ENCODE measurements at places on chromosomes 4 and X.

DNA sequence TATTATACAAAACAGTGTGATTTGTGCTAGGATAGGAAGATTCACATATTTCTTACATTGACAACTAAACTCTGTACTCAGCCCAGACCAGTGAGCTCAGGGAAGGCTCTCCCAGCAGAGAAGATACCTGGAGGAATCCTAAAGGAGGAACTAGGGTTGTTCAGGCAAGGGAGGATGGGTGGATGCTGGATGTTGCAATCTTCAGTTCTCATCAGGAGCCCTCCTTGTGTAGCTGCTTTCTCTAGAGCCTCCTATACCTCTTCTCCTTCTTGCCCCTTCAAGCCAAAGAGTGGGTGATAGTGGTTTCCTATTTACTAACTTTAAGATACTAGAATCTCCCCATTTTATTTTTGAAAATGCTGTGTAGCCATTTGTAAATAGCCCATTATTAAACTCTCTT is 117.3 kb downstream of the NKX6-1 start:
- no peak for DNase-seq

DNA sequence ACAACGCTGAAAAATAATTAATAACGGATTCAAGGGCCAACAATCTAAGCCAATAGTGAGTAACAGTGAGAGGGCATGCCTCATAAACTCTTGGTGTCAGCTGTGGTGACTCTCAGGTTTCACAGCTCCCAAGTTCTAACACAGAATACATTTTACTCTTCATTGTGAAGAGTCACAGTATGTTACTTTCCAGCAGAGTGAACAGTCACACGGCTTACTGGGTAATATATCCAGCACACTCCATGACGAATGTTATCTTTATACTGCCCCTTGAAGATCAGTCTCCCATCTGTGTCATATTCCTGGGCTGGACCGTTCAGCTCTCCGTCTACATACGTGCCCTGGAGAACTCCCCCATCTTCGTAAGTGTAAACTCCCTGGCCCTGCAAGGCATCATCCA is 23.1 kb downstream of the SETD7 start:
- no peak for DNase-seq

DNA sequence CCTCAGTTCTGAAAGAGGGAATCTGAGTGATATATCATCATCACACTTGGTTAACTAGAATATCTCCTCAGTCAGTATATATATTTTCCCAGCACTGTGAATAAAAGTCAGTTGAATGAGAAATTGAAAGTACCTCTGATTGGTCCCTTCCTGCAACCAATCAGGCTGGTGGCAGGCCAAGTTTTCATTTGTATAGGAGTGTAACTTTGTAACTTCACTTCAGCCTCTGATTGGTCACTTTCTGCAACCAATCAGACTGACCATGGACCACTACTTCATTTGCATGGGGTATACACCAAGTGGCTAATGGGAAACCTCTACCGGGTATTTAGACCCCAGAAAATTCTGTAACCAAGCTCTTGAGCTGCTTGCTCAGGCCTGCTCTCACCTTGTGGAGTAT is 2.0 kb upstream of the PGK1 start:
- DNase-seq = no peak

GRCh38 chr4:4591071-4591470 is 49.2 kb upstream of the STX18 start:
- DNase-seq = no peak

GRCh38 chr4:10084651-10085358 is 31.8 kb downstream of the WDR1 start:
- no peak for DNase-seq

DNA sequence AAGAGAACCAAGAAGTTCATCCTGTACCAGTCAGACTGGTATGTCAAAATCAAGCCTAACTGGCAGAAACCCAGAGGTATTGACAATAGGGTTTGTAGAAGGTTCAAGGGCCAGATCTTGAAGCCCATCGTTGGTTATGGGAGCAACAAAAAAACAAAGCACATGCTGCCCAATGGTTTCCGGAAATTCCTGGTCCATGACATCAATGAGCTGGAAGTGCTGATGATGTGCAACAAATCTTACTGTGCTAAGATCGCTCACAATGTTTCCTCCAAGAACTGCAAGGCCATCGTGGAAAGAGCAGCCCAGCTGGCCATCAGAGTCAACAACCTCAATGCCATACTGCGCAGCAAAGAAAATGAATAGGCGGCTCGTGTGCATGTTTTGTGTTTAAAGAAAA is 172.7 kb upstream of the MED14 start:
- DNase-seq = no peak

DNA sequence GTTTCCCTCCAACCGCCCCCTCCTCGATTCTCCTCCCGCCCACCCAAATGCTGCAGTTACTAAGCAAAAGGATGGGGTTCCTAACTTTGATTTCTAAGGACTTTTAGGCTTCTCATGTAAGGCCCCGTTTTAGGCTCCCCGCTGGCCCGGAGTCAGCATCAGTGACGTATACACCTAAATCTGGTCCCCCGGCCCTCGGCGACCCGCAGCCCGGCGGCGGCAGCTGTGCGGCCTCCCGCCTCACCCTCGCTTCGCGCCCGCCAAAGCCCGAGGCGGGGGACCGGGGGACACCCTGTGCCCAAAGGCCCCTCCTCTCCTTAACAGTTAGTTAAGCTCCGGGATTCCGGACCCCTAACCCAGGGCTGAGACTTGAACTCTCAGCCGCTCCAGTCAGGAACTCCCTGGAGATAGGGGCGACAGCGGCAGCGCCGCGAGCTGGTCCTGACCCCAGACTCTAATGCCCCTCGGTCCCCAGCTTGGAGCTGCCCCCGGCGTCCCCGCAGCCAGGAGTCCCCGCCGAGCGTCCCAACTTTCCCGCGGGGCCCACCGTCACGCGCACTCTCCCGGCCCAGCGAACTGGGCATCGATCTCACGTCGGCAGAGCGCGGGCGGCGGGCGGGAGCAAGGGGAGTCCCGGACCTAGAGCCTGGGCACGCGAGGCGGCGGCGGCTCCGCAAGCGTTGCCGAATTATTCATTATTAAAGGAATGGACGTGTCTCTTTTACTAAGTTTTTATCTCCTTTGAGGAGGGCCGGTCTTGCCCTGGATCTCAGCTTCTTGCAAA is 1.5 kb upstream of the NR3C2 start:
- DNase-seq = no peak

DNA sequence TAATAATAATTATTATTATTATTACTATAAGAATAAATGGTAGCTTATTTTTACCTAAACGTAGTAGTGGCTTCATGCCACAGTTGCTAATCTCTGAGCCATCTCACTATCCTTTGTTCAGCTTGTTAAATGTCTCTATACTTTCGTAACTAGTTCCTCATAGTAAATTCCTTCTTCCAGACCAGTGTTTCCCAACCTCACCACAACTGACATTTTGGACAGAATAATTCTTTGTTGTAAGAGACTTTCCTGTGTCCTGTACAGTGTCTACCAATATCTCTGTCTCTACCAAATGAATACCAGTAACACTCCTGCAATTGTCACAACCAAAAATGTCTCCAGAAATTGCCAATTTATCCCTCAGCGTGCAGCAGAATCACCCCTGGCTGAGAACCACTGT is 1040.9 kb downstream of the DMD start:
- DNase-seq = no peak

DNA sequence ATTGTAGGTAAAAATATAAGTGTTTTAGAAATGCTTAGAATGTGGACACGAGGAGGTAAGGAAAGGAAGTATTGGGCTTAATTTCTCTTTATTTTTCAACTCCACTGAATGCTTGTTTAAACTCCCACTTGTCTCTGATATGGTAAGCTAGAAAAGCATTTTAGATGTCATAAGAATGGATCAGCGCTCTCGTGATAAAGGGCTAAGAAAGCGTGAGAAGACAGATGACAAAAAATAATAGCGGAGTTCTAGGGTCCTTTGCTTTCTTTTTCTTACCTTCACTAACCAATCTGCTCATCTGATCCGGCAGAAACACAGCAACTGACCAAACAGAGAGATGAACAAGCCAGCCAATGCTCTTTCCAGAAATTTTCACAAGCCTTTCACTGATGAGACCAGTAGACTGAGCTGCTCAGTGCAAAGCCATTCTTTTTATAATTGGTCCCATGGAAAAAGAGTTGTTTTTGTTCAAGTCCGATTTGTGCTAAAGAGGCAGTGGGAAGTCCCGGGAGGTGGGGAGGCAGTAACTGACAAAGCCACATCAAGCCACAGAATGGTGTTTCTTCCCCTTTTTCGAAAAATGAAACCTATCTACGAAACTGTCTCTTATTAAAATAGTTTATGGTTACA is at the start of gene TASL:
Gene TASL, minus strand, starts transcription at position 405 of the 630 bp plus-strand sequence. CDS start 17,411 bp downstream, outside the sequence.
- peak; percentile 86 for DNase-seq

DNA sequence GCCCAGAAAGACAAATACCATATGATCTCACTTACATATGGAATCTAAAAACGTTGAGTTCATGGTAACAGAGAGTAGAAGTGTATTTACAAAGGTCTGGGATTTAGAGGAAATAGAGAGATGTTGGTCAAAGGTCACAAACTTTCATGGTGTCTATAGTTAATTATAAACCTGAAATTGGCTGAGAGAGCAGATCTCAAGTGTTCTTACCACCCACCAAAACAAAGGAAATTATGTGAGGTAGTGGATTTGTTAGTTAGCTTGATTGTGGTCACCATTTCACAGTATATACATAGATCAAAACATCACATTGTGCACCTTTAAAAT is 186.8 kb downstream of the NWD2 start:
- no peak for DNase-seq

GRCh38 chrX:39167791-39168190 is 366.5 kb downstream of the MID1IP1 start:
- DNase-seq = no peak

GRCh38 chr4:68344049-68344448 is 5.8 kb downstream of the YTHDC1 start:
- no peak for DNase-seq

DNA sequence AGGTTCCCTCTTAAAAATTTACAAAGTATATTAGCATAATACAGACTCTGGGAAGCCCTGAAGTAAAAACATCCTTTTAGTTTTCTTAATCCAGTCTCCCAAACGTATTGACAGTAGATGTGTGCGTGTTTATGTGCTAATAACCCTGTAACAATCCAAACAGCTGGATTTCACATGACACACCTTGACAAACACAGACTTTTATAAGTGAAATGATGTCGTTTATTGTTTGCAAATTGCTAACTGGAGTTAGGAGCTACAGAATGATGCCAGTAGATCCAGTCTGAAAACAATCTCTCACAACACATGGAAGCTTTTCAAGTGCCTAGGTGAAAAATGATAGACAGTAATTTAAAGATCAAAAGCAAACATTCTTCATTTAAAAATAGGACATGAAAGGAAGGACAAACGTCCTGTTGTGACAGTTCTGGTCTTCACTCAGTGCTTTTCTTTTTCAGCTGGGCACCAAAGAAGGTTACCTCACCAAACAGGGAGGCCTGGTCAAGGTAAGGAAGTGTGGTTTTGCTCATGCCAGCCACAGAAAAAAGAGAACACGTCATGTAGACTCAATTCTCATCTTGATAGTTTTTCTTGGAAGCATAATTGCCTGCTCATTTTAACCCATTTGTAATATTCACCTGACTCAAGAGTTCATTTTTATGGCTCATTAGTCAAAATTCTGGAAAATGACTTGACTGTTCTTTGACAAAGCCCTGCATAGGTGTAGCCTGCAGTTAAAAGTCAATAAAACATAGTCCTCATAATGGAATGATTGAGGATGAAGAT is 32.9 kb downstream of the LAMTOR3 start:
- no peak for DNase-seq

- peak; percentile 23 for DNase-seq
These were observed 1.4 kb downstream of the RBMX start for GRCh38 chrX:136879001-136879687.

Measured in CD14-positive monocyte (primary cell).